ENCODE measurements at places on chromosomes 6 and 20.

GRCh38 chr6:133047065-133047665 lies 194.0 kb upstream of the EYA4 start:
- DNase-seq: no peak

DNA sequence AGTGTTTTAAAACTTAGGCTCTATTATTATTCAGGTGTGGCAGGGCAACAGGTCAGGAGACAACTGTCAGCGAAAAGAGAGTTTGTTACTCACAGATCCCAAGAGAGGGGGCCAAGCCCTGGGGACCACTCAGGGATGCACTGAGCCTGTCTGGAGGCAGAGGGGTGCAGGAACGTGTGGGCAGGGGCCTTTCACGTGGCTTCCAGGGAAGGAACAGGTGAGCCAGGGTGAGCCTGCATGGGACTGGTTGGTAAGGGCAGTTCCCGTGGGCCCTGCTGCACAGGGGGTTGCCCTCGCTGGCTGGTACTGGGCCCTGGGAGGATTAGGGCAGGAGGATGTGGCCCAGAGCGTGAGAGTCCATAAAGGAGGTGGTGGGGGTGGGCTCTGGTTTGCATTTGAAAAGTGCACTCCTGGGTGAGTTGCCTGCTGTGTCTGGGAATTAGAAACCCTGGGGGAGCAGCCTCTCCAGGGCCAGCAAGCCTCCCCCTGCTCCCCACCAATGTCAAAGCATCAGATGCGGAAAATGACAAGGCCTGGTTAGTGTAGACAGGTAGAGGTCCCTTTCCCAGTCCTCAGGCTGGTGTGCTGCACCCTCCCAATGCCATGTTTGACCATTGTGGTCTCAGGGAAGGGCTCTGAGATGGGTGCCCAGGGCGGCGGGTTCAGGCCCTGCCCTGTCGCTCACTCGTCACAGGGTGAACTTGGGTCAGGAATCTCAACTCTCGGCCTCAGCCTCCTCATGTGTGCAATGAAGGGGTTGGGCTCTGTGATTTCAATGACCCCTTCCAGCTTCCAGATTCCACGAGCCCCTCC lies 127.4 kb upstream of the RPS6KA2 start:
- no peak for DNase-seq

GRCh38 chr6:99645986-99646385 lies 39.4 kb downstream of the PRDM13 start:
- DNase-seq: no peak

GRCh38 chr6:34243131-34243771 lies 5.6 kb downstream of the SMIM29 start:
- no peak for DNase-seq

- DNase-seq: no peak
Measured at GRCh38 chr6:79384845-79385244, 150.4 kb upstream of the HMGN3 start.

DNA sequence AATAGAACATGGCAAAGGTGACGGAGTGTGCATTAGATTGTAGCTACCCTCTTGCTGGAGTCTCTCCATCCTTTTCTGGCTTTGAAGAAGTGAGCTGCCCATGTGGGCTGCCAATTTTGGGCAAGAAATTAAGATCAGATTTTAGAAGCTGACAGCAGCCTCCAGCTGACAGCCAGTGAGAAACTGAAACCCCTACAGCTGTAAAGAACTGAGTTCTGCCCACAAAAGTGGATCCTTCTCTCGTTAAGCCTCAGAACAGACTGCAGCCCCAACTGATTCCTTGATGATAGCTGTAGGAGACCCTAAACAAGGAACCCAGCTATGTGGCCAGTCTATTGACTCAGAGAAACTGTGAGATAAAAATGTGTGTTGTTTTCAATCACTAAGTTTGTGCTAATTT lies 134.1 kb downstream of the CD109 start:
- DNase-seq: no peak

DNA sequence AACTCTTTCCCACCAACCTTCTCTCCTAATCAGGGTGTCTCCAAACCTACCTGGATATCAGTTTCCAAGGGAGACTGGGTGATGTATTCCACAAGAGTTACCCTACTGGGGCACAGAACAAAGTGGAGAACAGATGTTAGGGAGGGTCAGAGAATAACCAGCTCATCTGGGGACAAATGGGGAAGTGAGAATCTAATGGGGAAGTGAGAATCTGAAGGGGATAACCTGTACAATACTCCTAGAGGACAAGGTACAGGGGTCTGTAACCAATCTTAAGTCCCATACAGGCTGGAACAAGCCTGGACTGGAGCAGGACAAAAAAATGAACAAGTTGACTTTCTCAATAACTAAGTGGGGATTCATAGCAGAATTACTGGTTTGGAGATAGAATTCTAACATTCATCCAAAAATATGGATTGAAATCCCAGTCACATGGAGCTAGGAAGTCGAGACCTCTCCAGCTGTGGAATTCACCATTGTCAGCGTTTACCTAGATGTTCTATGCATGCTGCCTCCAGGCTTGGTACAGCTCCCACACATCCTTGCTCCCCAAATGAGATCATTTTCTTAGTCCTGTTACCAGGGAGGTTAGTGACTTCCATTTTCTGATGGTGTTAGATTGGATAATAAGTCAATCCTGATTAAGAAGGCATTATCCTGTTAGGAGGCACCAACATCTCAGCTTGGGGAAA lies 214.8 kb upstream of the MOCS1 start:
- no peak for DNase-seq

DNA sequence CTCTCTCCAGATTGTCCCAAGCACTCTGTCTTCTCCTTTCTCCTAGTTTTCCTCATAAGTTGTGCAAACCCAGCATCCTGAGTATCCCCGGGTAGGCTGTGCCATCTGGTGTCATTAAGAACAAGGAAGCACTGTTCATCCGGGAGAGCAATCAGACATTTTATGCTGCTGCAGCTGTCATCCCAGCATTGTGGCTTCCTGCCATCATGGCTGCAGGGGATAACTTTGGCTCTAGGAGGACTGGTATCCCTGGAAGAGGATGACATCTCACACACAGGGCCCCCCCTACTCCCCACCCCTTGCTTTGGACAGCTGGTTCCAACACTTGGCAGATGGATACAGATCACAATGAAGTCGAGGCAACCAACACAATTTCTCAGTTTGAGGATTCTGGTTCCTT lies 1195.1 kb upstream of the MAP3K7 start:
- DNase-seq: no peak

- no peak for DNase-seq
Measured at GRCh38 chr6:161168281-161168891, 105.5 kb downstream of the AGPAT4 start.

GRCh38 chr20:24411003-24411833 lies 58.2 kb upstream of the SYNDIG1 start:
- no peak for DNase-seq

DNA sequence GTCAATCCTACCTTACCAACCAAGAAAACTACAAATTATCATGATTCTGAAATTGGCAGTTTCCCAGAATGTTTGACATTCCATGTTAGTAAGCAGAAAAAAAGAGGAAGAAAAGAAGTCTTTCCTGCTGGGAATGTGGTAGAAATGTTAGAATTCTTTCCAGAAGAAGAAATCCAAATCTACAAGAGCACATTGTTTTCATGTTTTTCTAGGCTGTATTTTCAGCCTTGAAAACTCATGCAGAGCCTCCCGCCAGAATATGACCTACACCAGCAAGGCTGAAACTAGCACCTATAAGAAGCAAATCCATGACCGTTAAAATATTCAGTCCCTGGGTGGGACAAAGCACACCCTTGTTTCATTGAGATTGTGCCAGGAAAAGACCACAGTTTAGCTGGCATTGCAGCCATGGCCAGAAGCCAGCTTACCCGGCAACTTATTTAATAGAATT lies 259.4 kb downstream of the GJA1 start:
- no peak for DNase-seq

GRCh38 chr6:122692175-122692598 lies 82.0 kb downstream of the PKIB start:
- no peak for DNase-seq

DNA sequence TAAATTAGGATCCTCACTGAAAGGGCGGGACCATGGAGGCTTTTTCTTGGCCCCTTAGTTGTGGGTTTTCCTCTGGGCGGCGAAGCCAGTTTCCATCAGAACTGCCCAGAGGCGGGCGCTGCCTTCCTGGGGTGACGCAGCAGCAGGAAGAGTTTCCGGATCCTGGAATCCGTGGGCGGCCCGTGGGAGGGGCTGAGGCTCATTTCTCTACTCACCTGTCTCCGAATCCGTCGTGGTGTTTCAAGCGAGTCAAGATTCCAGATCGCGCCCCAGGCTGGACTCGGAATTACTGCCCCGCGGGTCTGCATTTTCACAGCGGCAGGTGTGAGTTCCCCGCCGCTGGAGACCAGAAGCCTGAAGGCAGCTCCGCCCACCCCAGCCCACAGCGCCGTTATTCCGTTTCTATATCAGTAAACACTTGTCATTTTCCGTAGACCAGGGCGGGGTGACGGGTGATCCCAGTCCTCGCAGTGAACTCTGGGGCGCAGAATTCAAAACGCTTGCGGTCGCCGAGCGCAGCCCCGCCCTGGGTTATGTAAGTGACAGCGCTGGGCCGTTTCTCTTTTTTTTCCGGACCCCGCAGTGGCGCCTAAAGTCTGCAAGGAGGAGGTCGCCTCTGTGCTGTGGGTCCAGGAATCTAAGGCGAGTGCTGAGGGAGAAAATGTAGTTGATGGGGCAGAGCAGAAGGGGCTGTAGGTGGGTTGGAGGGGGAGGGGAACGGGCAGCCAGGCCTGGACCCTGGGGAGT lies 27.2 kb upstream of the POU5F1 start:
- DNase-seq: peak; percentile 68

DNA sequence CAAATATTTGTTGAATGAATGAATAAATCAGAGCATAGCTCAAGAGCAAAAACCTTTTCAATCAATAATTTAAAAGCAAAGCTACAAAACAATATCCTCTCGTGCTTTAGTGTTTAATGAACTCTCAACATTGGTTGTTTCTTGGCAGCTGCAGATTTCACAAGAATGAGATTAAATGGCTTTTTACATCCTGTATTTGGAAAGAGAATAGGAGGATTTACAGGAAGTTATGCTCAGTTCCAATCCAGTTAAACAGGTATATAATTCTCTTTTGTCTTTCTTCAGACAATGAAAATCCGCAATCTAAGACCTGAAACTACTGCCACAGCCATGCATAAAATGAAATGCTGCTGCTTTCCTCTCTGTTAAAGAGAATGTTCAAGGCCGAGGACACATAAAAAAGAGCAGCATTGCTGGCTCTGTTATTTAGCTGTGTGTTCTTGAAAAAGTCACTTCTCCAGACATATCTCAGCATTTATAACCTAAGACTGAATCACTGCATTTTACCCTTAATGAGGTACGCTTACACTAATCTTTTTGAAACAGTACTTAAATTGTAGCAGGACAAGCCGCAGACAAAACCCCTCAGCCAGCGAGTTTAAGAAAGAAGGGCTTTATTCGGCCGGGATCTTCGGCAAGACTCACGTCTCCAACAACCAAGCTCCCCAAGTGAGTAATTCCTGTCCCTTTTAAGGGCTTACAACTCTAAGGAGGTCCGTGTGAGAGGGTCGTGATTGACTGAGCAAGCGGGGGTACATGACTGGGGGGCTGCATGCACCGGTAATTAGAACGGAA lies 3.6 kb downstream of the C6orf52 start:
- no peak for DNase-seq

- no peak for DNase-seq
Measured at GRCh38 chr20:8229090-8229489, 97.0 kb downstream of the PLCB1 start.

DNA sequence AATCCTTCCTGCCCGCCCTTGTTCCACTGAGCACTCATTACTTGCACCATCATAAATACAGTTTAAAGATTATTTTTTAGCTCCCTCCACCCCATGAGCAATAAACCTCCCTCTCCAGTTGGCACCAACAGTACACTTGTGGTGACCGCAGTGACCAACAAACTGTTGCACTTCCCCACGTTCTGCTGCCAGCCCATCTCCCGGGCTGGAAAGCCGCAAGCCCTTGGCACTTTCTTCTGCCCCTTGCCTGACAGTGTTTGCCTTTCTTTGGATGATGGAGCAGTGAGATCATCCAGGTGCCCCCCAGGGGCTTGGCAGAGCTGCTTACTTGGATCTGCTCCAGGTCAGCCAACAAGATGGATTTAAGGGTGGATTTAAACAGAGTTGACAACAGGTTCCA lies 21.6 kb downstream of the KCNB1 start:
- DNase-seq: no peak

DNA sequence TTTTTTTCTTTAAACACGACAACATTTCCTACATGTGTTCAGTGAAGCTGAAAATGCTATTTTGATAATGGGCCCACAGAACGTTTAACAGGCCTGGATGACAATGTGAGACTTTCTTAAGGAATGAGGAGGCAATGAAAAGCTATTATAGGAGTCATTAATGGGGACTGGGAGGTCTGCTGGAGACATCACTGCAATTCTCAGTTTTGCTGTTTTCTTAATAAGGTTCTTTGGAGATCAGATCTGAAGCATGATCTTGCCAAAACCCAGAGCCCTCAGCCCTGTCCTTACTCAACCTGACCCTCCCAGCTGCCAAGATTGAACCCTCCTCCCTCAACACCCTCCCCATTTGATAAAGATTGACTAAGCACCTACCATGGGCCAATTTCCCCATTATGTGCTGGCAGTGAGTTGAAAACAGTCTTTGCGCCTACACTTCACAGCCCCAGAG lies 353.1 kb downstream of the MAFB start:
- no peak for DNase-seq

- no peak for DNase-seq
Measured at GRCh38 chr20:40110311-40110831, 578.7 kb downstream of the MAFB start.

GRCh38 chr6:149545754-149546471 lies at the start of gene PPIL4:
TSS of gene PPIL4 (minus strand) at chr6:149546043. CDS start at chr6:149546005, 38 bp downstream.
- peak; percentile 97 for DNase-seq

GRCh38 chr20:1225783-1226654 lies at the start of gene RAD21L1:
TSS of gene RAD21L1 (plus strand) at chr20:1226044. CDS start at chr20:1228454, 2,410 bp downstream.
- DNase-seq: peak; percentile 76

GRCh38 chr6:77133031-77133430 lies 330.3 kb downstream of the HTR1B start:
- no peak for DNase-seq

DNA sequence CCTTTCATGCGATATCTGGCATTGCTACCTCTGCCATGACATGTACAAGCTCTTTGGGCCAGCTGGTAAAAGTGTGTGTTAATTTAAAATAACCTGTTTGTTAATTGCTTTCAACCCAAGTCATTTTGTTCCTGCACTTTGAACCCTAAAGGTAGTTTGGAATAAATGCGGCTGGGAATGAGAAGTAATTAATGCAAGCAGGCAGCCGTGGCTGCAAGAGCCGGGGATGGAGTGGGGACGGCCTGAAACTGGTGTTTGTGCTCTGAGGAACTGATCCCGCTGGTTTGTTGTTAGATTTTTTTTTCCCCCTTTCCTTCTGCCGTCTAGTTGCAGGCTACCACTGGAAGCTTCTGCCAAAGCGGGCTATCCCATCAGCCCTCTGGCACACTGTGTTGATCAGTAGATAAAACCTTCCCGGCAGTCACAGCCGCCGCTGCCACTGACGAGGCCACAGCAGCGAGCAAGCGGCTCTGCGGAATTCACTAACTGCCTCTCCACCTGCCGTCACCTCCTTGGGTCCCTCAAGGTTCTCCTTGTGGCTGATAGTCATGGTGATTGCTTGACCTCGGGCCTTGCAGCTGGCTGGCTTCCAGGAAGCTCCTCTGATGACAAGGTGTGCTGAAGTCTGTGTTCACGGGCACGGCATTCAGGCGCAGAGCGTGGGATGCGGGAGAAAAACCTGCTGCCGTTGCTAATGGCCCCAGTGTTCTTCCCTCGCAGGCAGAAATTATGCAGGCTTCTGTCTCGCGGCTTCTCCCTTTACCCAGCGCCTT lies 315.9 kb downstream of the TFAP2A start:
- DNase-seq: no peak
